ENCODE measurements at places on chromosomes 12 and 14.

- ATAC-seq = no peak
Measured at GRCh38 chr12:130764073-130764472, 48.0 kb upstream of the RIMBP2 start.

GRCh38 chr12:42936991-42937390, 347.4 kb upstream of the PRICKLE1 start:
- ATAC-seq = no peak

- ATAC-seq = no peak
Measured at GRCh38 chr12:12562016-12562483, 613 bp downstream of the DUSP16 start.

DNA sequence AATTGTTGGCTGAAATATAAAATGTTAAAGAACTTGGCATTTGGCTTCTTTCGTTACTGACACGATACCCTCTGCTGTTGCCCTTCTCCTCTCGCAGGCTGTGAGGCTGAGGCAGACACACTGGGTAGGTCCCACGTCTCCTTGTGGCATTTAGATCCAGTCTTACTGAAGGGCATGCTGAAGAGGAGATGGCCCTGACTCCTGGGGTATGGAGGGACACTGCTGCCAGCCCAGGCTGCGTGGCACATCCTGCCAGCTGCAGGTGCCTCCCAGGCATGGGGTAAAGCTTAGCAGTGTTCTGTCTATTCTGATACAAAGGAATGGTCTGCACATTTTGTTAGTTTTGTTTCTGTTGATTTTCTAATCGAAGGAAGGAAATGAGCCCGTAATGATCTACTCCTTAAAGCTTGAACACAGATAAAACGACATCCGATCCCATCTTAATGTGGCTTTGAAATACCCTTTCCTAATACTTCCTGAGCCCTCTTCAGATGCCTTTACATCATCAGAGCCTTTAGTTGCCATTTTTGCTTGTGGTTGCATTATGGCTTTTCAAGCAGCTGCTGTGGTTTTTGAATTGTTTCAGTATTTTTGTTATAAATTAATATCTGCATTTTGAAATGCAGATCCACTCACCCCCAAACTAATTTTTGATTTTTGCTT, 61.1 kb downstream of the WDR20 start:
- no peak for ATAC-seq

DNA sequence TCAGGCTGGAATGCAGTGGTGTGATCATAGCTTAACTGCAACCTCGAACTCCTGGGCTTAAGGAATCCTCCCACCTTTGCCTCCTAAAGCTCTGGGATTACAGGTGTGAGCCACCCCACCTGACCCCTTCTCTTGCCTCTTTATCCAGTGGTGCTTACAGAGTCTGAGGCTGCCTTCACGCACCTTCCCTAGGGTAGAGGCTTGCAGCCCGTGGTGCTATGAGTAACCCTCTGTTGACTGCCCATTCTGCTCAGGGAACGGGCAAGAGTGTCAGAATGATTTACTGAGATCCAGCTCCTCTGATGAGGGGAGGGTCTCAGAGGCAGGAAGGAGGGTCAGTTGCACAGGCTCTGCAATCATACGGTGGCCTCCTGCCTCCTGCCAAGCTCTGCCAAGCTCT, 125.1 kb upstream of the TBX3 start:
- no peak for ATAC-seq

GRCh38 chr14:54549862-54550261, 17.1 kb upstream of the SAMD4A start:
- ATAC-seq = no peak

- ATAC-seq = no peak
Measured at GRCh38 chr12:112328456-112329124, 53.6 kb downstream of the HECTD4 start.

DNA sequence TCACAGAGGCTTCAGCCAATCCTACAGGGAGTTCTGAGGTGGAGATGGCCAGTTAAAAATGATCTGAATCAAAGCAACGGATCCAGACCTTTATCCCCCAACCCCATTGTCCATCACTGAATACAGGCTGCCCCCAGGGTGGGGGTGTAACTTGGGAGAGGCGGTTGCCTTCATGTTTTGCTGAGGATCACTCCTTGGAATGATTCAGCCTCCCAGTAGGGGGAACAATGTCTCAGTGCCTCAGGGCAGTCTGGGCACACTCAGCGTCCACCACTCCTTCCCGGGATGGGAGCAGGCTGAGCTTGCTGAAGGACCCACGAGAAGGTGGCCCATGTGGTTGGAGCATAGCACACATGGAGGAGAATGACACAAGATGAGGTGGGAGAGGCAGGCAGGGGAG, 60.2 kb downstream of the RFX4 start:
- ATAC-seq = no peak

- no peak for ATAC-seq
Measured at GRCh38 chr14:97107080-97107479, 309.9 kb downstream of the VRK1 start.

DNA sequence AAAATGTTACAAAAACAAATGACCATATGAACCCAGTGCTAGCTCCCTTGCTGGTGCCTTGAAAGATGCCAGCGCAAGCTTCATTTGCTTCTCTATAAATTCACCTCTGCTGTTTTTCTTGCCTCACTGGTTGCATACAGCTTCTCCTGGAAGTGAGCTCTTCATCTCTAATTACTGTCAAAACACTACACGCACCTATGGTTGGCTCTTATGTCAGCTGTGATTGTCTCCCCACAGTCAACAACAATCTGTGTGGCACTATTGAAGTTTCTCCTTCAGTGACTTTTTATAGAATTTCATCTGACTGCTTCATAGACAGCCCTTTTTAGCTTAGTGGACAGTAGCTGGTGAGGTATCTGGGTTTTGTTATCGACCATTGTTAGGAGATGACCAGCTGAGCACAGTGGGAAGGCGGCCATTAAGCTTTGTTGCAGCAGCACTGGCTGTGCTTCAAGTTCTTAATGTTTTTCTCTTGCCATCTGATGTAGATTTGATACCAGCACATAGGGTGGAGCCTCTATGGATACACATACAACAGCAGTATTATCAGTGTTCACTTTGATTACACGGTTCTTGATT, 131.8 kb downstream of the KITLG start:
- ATAC-seq = no peak

DNA sequence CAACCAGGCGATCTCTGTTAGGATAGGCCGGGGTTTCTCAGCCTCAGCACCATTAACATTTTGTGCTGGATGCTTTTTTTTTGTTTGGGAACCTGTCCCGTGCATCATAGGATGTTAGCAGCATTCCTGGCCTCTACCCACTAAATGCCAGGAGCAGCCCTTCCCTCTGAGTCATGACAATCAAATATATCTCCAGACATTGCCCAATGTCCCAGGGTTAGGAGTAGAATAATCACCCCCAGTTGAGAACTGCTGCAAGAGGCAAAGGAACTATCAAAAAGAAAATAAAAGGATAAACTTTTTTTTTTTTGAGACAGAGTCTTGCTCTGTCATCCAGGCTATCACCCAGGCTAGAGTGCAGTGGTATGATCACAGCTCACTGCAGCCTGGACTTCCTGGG, 76.0 kb downstream of the ACACB start:
- ATAC-seq = no peak

- no peak for ATAC-seq
Measured at GRCh38 chr14:65069874-65070413, 32.4 kb downstream of the MAX start.

DNA sequence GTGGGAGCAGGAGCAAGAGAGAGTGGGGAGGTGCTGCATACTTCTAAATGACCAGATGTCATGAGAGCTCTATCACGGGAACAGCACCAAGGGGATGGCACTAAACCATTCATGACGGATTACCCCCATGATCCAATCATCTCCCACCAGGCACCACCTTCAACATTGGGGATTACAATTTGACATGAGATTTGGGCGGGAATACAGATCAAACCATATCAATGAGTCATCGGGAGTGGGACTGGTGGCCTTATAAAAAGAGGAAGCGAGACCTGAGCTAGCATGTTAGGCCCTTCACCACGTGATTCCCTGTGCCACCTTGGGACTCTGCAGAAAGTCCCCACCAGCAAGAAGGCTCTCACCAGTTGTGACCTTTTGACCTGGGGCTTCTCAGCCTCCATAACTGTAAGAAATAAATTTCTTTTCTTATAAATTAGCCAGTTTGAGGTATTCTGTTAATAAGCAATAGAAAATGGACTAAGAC, 28.7 kb downstream of the COX8C start:
- no peak for ATAC-seq

DNA sequence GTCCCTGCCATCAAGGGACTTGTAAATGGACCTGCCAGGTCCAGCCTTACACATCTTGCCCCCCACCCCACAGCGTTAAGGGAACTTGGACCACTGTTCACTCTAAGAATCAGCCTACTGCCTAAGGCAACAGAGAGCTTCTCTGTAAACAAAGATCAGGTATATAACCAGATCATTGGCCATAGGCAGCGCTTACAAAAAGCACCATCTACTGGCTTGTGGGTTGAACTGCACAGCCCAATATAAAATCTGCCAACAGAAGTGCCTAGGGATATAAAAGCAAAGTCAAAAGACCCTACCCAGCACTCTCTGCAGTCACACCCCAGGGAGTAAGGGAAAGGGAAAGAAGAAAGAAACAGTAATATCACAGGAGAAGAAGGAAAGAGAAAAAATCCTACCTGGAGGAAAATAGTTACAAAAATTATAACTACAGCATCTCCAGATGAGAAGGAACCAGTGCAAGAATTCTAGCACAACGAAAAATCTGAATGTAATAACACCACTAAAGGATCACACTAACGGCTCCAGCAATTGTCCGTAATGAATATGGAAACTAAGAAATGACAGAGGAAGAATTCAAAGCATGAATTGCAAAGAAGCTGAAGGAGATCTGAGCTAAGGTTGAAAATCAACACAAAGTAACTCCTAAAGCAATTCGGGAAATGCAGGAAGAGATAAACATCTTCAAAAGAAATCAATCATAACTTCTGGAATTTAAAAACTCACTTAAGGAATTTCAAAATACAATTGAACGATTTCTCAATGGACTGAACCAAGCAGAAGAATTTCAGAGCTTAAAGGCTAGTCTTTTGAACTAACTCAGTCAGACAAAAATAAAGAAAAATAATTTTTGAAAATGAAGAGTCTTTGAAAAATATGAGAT, 95.2 kb upstream of the PCED1B start:
- ATAC-seq = no peak

DNA sequence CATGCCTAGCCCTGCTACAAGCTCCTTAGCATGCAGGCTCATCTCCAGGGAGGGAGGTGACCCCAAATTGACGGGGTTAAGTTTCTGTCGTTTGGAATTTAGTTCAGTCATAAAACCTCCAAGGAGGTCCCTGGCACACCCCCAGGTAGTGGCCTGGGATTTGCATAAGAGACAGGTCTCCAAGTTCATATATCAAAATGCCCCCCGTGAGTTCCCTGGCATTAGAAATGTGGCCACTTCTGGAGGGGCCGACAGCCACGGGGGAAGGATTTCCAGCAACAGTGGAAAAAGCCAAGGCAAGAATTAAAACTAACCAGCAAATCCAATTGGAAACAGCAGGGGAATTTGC, 228.8 kb downstream of the BCL11B start:
- ATAC-seq = no peak

DNA sequence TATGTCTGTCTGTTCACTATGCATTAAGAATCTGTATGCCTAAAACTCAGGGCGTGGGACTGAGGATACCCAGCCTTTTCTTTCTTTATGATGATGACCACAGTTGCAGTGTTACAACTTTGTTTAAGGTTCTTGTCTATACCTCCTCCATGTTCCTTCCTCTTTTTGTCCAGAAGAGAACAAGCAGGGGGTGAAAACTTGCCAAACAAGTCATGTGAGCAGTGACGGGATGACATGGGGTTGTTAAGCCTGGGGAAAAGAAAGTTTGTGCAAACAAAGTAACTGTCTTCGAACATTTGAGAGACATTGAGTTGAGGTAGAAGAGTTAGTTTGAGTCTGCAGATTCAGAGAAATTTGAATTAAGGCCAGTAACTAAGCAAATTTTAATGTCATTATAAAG, 505.5 kb downstream of the NPAS3 start:
- no peak for ATAC-seq

DNA sequence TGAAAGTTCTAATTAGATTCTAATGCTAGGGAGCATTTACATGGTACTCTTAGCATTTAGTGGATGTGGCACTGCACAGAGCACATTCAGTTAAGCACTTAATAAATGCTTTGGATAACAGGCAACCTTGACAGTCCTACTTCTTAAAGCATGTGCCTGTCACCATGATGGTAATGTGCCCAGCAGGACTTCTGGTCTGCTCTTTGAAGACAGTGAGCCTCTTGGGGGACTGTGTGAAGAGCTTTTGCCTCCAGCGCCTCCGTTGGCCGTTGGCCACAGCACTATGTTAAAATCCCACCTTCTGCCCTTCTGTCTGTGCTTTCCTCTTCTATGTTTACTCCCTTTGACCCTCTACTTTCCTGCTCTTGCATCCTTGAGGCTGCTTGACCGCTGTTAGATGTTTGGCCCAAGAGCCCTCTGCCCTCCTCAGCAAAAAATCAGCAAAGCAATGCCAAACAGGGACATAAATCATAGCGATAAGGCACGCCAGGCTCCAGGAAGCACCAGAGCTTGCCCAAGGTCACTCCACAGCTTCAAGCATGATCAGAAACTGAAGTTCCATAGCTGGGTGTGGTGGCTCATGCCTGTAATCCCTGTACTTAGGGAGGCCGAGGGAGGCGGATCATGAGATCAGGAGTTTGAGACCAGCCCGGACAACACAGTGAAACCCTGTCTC, 8.3 kb downstream of the CDKL1 start:
- ATAC-seq = no peak

- ATAC-seq = no peak
Measured at GRCh38 chr14:27863166-27863565, 903.4 kb upstream of the FOXG1 start.

- no peak for ATAC-seq
Measured at GRCh38 chr12:71999795-72000194, 61.1 kb downstream of the TPH2 start.

DNA sequence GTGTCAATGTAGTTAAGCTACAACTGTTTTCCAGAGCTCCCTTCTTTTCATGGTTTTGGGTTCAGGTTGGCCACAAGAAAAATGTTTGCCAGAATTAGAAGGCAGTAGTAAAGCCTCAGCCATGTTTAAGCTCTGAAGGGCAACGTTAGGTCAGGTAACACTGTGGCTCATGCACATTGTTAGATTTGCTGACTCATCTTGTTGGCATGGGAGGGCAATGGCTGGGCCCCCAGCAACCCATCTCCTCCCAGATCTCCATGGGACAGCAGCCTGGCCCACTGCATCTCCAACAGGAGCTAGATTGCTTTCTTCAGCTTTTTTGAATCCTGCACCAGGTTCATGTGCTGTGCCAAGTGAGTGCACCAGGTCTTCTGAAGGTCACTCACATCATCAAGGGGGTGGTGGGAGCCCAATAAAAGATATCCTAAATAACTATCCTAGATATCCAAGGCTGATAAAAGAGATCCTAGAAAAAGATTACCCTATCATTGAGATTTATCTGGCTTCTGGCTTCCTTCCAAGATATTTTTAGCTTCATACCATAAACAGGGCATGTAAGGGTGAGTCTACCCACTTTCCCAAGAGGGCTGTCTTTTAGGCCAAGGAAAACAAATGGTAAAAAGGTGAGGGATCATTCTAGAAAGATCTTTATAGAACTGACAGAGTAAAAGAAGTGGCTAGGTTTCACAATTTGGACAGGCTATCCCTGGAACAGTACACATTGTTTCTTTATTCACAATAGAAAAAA, 28.9 kb downstream of the PTGER2 start:
- no peak for ATAC-seq

All from gastroesophageal sphincter (tissue), 4 donors.